ENCODE measurements at places on chromosomes 11 and 22.

DNA sequence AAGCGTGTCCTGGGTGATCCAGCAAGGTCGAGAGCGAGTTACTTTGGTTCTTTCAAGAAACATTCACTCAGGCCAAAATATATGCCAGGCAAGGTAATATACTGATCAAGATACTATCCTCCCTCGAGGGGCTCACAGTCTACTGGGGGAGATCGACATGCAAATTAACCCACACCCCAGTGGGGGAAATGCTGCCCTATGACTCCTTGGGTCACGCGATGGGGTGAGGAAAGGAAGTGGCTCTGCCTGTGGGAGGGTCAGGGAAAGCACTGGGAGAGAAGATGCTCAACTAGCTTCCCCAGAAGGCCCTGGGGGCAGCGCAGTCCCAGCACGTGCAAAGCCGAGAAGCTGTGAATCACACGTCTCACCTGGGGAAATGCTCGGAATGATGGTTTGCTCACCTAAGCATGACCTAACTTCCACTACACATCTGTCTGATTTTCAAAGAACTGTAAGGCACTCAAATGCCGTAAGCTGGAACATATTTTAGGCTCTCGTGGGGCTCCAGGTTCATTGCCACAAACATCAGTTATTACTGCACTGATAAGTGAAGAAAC lies 130.7 kb downstream of the RCN1 start:
- no peak for DNase-seq

- DNase-seq: no peak
These were observed 908 bp downstream of the LIMK2 start for GRCh38 chr22:31212783-31213629.

DNA sequence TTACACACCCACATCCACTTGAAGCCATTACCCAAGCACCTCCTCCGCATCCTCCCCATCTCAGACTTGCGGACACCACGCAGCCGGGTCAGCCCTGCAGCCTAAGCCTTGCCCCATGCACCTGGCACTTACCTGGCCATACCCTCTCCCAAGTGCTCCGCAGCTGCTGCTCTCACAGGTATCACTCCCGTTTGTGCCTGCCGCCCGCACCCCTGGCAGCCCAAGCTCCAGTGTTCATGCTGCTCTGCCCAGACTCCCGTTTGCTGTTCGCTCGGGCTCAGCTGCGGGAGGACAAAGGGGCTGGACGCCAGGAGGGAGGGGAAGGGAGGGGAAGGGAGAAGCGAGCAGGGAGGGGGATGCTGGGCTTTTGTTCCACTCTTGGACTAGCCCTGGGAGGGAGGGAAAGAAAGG lies at the start of gene KLHL35:
Gene KLHL35, minus strand, starts transcription at position 293 of the 411 bp plus-strand sequence. CDS start 2,574 bp downstream, outside the sequence.
- DNase-seq: no peak

GRCh38 chr11:104490182-104490581 lies 326.2 kb upstream of the PDGFD start:
- DNase-seq: no peak

DNA sequence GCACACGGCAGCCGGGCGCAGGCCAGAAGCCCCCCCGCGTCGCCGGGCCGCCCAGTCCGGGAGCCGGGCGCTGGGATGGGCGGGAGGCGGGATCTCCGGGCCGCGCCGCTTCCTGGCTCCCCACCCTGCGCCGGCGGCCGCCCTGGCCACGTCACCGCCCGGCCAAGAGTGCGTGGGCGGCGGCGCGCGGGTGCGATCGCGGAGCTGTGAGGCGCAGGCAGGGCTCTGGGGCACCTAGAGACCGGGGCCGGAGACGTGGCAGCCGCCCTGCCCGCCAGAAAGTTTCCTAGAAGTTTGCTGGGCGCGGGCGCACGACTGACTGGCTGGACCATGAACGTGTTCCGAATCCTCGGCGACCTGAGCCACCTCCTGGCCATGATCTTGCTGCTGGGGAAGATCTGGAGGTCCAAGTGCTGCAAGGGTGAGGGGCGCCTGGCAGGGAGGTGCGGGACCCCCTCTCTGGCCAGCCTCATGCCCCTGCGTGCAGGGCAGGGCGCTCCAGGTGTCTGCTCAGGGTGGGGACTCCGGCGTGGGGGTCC lies at the start of gene KDELR3:
Gene KDELR3, plus strand, starts transcription at position 193 of the 539 bp plus-strand sequence. Its CDS starts 138 bp downstream, at position 331.
- DNase-seq: no peak

- no peak for DNase-seq
These were observed 42.8 kb upstream of the CCND1 start for GRCh38 chr11:69598147-69598546.

DNA sequence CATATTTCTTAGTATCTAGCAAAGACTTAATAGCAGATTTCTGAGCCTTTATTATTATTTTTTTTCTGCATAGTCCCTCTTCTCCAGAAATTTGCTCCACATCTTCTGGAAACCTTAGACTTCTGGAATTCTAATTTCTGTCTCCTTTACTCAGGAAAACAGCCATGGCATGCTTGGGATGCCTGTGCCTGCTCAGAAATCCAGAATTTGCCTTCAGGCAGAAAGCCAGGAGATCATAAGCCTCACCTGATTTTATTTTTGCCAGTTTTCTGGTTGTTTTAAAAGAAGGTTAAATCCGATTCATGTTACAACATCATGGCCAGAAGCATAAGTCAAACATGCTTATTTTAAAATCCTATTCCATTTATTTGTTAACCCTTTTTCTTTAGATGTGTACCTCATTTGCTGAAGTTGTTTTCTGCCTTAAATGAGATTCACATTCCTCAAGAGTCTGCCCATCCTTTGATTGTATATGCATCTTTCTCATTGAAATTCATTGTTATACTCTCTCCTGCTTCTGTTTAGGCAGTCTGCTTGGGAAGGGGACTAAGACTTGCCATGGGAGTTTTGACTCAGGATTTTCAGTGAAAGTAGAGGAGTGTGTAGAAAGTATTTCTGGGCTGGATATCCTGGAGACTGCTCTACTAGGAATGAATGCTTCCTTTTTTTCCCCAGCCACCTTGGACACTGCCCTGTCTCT lies 37.1 kb downstream of the SIK2 start:
- no peak for DNase-seq

- DNase-seq: no peak
These were observed 67.3 kb downstream of the GAS2 start for GRCh38 chr11:22733475-22734248.

GRCh38 chr11:109071712-109072524 lies 350.1 kb upstream of the C11orf87 start:
- no peak for DNase-seq

DNA sequence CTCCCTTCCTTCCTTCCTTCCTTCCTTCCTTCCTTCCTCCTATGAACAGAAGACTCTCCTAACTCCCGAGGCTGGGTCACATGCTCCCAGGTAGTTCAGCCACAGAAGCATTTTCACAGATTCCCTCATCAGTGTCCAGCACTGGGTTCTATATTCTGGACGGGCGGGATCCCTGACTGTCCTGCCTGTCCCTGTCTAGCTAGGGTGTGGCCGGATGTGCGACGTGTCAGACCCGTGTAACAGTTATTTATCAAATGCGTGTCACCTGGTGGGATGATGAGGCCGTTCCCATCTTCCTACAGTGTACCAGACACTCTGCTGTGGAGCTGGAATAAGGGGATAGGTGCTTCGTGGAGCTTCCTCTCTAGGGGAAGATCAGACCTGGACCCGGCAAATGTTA lies 901.0 kb downstream of the BRD1 start:
- no peak for DNase-seq

DNA sequence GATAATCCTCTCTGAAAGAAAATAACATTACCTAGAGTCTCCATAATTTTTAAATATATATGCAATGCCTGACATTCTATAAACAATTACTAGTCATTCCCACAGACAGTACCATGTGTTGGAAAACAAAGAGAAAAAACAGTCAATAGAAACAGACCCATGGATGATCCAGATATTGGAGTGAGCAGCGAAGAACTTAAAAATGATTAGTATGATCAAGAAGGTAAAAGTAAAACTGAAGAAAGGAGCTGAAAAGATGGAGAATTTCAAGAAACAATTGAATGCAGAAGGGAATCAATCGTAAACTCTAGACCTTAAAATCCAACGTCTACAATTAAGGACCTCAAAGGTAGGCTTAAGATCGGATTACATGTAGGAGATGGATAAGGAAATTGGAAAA lies 330.6 kb downstream of the SHANK2 start:
- no peak for DNase-seq

DNA sequence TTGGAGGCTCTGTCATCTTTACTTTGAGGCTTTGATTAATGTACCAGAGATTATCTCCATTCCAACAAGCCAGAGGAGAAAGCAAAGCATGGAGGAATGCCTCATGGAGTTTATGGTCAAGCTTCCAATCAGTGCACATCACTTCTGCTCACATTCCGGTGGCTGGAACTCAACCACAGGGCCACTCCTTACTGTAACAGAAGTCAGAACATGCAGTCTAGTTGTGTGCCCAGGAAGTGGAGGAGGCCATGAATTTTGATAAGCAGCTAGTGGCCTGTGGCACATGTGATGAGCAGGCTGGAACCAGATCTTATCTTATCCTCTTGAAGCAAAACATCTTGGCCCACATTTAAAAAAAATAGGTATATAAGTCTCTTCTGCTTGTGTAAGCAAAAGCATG lies 258.9 kb upstream of the ARHGAP20 start:
- no peak for DNase-seq
